ENCODE measurements at places on chromosomes 13 and 19. TPM values are rescaled to one million over a fixed set of nuclear protein-coding genes. Genes with fewer than 3 reads are reported as not detected.

DNA sequence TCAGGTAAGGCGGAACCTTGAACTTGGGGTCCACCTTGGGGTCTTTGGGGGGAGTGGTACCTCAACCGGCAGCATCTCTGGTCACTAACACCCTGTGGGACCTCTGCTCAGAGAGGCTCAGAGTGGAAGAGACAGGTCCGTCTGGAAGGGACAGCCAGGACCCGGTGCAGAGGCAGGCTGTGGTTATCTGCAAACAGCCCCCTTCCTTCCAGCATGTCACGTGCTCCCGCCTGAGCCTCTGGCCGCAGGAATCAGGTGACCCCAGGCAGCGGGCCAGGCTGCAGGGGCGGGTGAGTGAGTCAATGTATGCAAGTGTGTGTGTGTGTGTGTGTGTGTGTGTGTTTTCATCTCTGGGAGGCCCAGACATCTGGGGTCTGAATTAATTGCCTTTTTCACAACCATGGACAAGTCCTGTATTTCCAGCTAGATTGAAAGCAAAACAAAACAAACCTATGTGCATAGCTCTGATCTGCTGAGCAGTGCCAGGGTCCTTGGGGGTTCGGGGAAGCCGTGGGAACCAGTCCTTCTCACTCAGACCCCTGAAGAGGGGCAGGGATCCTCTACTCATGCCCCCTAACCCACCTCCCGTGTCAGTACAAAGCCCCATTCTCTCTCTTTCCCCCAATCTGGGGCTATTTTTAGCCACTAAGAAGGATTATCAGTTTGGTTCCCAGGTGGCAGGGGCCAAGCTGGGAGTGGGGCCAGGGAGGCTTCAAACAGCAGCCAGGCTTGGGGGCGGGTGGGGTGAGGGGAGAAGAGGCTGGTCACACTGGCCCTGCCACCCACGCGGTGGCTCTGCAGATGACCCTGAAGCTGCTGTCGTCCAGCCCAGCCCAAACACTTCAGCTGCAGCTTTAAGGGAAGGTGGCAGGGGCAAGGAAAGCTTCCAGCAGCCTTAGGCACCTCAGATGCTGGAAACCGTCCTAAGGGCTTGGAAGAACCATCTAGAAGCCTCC lies 31.4 kb downstream of the CERS4 start:
- peak; percentile 75 for DNase-seq
- H3K27me3 ChIP-seq = no peaks in the 10 kb centered on the region
- H3K27ac ChIP-seq = peak overlapping the region; percentile 16
- H3K36me3 ChIP-seq = peaks cover 23% of the 10 kb centered on the region
- peaks cover 14% of the 10 kb centered on the region for H3K4me1 ChIP-seq

- H3K27me3 ChIP-seq = no peaks in the 10 kb centered on the region
- no peak overlapping the region for H3K27ac ChIP-seq
- no peak for DNase-seq
- H3K4me3 ChIP-seq = no peak overlapping the region
Observed at GRCh38 chr19:4054441-4055208, 12.1 kb downstream of the ZBTB7A start.

DNA sequence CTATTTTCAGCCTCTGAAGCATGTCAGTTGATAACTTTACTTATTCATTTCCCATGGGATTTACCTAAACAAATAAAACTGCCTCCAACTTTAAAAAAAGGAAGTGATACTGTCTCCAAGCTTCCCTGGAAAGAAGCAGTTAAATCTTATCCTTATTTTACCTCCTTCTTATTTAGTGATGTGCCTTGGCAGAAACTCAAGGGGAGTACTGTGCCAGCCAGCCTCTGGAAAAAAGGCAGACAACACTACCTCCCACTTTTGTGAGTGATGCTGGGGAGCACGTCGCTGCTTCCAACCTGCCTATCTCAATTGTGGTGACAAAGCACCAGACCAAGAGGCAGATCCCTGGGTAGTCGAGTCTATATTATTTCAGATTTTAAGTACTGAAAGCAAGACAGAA lies 765.6 kb downstream of the DIAPH3 start:
- H3K4me1 ChIP-seq = no peaks in the 10 kb centered on the region
- no peak for DNase-seq
- H3K27me3 ChIP-seq = no peaks in the 10 kb centered on the region
- no peak overlapping the region for H3K4me3 ChIP-seq
- H3K36me3 ChIP-seq = no peaks in the 10 kb centered on the region

- H3K27me3 ChIP-seq = no peaks in the 10 kb centered on the region
- no peak overlapping the region for H3K27ac ChIP-seq
- peaks cover 2% of the 10 kb centered on the region for H3K36me3 ChIP-seq
- no peak overlapping the region for H3K4me3 ChIP-seq
- peaks cover 7% of the 10 kb centered on the region for H3K4me1 ChIP-seq
Observed at GRCh38 chr13:75651013-75651412, 14.9 kb downstream of the LMO7 start.

GRCh38 chr13:44735806-44736205 lies 159.7 kb upstream of the TSC22D1 start:
- no peaks in the 10 kb centered on the region for H3K4me1 ChIP-seq
- no peak for DNase-seq
- no peaks in the 10 kb centered on the region for H3K36me3 ChIP-seq
- peaks cover 2% of the 10 kb centered on the region for H3K27me3 ChIP-seq
- no peak overlapping the region for H3K27ac ChIP-seq

DNA sequence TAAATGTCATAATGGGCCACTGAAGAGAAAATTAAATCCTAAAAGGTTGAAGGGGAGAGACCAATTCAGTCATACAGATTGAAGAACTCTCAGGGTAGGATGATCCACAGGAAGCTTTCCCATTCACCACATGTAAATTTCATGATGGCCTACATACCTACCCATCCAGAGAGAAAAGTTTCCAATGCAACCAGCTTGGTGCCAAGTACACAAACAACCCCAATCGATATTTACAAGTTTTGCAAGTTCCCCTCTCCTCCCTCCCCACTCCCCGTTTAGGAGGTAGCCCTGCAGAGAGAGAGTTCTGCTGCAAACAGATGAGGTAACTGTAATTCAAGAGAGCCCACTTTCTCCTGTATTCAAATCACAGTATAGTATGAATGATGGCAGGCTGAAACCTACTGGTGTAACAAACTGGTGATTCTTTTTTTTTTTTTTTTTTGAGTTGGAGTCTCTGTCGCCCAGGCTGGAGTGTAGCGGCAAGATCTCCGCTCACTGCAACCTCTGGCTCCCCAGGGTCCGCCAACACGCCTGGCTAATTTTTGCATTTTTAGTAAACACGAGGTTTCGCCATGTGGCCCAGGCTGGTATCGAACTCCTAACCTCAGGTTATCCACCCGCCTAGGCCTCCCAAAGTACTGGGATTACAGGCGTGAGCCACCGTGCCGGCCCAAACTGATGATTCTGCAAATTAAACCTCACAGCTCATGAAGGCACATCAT lies 14.4 kb downstream of the FOXO1 start:
- H3K27me3 ChIP-seq = no peaks in the 10 kb centered on the region
- peaks cover 94% of the 10 kb centered on the region for H3K4me1 ChIP-seq
- no peak overlapping the region for H3K4me3 ChIP-seq
- peaks cover 27% of the 10 kb centered on the region for H3K36me3 ChIP-seq
- DNase-seq = no peak
- peak overlapping the region; percentile 87 for H3K27ac ChIP-seq

DNA sequence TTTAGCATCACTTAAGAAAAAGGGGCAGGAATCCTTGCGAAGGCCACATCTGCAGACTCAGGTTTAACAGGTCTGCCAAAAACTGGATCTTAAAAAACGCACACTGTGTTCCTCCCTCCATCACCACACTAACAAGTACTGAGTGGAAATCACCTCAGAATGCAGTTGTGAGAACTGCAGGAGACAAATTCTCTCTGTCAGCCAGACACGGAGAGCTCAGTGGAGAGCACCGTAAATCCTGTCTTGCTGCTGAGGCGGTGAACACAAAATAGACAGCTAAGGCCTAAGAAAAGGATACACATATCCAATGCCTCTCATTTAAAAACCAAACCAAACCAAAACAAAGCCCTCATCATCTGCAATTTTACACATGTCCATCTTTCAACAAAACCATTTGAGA lies 1287.6 kb downstream of the EFNB2 start:
- H3K27me3 ChIP-seq = no peaks in the 10 kb centered on the region
- H3K4me3 ChIP-seq = no peak overlapping the region
- no peak overlapping the region for H3K27ac ChIP-seq
- H3K4me1 ChIP-seq = no peaks in the 10 kb centered on the region
- no peak for DNase-seq

DNA sequence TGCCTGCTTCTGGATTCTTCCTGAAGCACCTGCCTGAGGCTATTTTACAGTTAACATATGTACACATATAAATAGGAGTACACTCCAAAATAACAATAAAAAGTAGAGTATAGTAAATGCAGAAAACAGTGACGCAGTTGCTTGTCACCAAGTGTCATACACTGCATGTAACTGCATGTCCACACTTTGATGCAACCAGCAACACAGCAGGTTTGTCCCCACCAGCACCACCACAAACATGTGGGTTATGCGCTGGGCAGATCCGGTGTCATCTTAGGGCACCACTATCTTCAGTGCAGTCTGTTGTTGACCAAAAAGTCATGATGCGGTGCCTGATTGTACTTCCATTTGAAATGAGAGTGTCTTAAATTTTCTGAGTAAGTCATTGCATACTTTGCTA lies 51.3 kb downstream of the COL4A2 start:
- H3K27me3 ChIP-seq = peaks cover 6% of the 10 kb centered on the region
- H3K4me3 ChIP-seq = no peak overlapping the region
- H3K36me3 ChIP-seq = no peaks in the 10 kb centered on the region
- H3K4me1 ChIP-seq = no peaks in the 10 kb centered on the region

DNA sequence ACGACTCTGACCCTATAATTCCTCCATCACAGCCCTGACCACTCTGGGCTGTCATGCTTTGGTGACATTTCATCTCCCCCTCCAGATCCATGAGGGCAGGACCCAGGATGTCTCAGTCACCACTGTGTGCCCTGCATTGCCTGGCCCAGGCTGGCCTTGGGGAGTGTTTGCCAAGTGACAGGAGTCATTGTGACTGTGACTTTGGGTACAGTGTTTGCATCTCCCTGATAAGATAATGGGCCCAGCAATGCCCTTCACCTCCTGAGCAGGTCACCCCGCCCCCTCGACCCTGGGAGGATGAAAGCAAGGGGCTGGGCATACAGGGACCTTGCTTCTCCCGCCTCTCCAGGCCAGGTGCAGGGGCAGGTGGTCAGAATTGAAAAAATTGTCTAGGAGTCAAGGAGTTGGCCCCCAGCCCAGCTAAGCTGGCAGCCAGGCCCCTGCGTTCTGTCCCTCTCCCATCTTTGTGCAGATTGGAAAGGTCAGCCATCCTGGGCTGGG lies 5.9 kb upstream of the ATP4A start:
- H3K27ac ChIP-seq = no peak overlapping the region
- no peaks in the 10 kb centered on the region for H3K36me3 ChIP-seq
- no peaks in the 10 kb centered on the region for H3K4me1 ChIP-seq
- no peak for DNase-seq
- peaks cover 25% of the 10 kb centered on the region for H3K27me3 ChIP-seq

SIGLEC5 gene
- total RNA-seq = not detected

ZSCAN18 gene
- total RNA-seq = 29.2 TPM

ADAT3 gene
- total RNA-seq = 6.1 TPM

CGB3 gene
- total RNA-seq = not detected

LRRC25 gene
- total RNA-seq = not detected

ZNF154 gene
- 5.0 TPM for total RNA-seq
